ENCODE measurements at places on chromosomes 1 and 21.
A peak's percentile ranks its signal among the peaks of the same experiment; 100 is the strongest.

GRCh38 chr1:111961016-111961415, 28.5 kb downstream of the KCND3 start:
- DNase-seq, result no peak

DNA sequence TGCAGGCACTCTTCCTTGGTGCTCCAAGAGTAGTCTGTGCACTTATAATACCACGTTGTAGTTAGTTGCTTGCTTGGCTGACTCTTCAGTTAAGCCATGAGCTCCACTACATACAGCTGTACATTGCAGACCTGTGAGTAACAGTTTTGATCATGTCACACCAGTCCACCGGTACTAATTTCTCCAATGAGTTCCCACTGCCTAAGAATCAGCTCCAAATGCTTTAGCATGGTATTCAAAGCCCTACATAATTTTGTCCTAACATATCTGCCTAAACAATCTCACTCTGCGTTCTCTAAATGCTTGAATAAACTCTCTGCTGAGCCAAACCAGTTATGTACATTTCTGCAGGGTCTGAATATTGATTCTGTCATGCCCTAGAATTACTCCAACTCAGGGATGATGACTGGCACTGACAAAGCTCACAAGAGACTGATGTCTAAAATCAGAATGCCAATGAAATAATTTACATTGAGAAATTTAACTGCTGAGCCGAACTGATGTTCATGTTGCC, 200.7 kb downstream of the LHX8 start:
- DNase-seq, result no peak

DNA sequence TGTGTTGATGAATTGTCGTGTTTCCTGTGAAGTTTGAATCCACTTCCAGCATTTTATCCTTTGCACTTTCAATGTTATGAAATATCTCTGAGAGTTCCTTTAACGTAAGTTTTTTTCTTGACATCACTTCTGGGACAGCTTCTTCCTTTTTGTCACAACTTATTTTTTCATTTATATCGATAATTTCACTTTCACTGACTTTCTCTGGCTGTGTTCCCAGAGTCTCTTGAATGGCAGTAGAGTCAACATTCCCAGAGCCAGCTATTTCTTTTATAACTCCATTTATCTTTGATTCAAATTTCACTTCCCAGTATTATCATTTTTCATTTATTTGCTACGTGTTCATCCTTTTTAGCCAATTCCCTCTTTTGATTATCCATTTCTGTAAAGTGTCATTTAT, 256.5 kb downstream of the PAPPA2 start:
- no peak for DNase-seq

DNA sequence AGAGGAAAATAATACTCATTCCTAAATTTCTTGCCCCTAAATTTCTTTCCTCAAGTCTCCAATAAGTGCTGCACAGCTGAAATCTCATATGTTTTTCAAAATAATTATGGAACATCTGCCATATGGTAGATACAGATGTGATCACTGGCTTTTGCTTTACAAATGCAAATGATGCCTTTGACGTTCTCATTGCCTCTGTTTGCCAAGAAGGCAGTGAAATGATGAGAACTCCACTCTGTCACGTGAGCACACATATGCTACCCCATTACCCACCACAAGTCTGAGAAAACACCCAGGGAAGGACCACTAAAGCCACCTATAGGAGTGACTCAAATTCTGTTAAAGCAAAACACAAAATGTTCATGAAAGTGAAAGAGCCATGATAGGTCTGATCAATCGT, 43.9 kb downstream of the DSCAM start:
- DNase-seq, result no peak

DNA sequence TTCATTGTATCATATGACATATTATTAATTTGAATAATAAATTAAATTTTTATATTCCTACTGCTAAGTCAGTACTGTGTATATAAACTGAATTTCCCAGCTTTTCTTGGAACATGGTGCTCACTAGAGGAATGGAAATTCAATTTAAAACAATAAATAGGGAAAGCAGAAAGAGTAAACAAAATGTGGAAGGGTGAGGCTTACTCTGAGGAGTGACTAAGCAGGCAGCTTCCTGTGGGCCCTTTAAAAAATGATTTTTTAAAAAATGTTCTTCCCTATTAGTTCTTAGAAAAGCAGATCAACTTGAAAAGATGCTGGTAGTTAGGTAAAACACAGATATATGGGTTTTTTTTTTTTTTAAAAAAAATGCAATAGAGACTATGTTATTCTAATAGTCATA, 49.5 kb upstream of the S1PR1 start:
- DNase-seq, result peak; percentile 4

DNA sequence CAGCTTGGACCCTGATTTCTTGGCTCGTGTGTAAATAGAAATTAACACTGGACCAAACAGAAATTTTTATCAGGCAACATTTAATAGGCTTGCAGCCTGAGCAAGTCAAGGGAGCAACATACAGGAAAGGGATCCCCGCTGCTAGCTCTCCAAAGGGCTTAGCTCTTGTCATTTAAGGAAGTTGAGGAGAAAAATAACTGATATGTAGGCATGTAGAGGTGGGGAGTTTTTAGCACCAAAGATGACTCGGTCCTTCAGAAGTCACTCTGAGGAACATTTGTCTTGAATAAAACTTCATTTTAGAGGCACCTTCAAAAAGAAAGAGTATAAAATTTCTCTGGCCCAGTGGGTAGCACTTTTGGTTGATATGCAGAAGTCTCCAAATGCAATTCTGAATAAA, 27.1 kb downstream of the GBP2 start:
- no peak for DNase-seq

- no peak for DNase-seq
These were observed 98.0 kb upstream of the DNAH14 start for GRCh38 chr1:224831501-224831900.

- peak; percentile 86 for DNase-seq
These were observed at the start of gene AGO1 for GRCh38 chr1:35882945-35883634. AGO1 (plus strand) TSS chr1:35883209; CDS start chr1:35883422, 213 bp downstream.

DNA sequence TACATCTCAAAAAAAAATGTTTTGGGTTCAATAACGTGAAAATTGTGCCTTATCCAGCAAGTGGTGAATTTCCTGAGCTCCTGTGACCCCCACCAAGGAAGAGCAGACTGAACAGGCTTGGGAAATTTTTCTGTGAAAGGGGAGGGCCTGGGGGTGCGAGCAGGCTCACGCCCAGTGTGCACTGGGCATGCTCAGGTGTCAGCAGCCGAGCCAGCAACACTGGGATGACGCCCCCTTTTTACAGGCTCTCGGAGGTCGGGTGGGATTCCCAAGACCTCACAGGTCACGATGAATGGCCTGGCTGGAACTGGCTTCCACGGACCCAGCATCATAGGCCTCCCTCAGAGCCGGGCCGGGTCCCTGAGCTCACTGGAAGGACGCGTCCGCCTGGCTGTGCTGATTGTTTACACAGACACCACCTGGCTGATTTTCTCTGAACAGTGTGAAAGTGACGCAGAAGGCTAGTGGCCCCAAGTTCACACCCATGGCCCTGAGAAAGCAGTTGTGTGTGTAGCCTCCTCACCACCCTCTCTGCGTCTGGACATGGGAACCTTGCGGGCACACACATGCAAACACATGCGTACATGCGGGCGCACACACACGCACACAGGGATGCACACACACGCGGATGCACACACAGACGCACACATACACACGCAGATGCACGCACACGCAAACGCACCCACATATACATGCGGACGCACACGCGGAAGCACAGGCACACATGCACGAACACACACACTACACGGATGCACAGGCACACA, 9.2 kb downstream of the CSTB start:
- no peak for DNase-seq

DNA sequence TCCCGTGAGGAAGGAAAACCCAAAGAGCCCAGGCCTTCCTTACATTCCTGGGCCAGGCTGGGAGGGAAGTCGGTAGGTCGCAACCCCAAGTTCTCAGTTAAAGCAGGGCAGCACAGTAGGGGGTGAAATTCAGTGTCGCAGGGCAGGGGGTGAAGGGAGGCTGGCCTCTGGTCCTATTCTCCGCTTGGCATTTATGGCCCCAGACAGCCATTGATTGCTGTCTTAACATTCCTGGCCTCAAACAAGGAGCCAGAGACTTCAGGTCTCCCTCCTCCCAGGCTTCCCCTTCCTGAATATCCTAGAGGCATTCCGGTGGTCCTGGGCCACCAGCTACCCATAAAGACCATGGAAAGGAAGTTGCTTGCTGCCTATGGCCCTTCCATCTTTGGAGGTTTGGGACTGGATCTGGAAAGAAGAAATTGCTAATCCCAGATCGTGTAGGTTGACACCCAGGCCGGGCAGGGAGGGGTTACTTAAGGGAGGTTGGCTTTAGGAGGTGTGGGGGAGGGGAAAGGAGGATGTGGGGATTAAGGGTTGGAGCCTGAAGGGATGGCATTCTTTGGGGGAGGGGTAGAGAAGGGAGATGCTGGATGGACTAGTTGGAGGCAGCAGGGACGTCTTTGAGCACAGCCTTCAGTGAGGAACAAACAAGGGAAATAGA, 1.7 kb downstream of the LIN28A start:
- no peak for DNase-seq

DNA sequence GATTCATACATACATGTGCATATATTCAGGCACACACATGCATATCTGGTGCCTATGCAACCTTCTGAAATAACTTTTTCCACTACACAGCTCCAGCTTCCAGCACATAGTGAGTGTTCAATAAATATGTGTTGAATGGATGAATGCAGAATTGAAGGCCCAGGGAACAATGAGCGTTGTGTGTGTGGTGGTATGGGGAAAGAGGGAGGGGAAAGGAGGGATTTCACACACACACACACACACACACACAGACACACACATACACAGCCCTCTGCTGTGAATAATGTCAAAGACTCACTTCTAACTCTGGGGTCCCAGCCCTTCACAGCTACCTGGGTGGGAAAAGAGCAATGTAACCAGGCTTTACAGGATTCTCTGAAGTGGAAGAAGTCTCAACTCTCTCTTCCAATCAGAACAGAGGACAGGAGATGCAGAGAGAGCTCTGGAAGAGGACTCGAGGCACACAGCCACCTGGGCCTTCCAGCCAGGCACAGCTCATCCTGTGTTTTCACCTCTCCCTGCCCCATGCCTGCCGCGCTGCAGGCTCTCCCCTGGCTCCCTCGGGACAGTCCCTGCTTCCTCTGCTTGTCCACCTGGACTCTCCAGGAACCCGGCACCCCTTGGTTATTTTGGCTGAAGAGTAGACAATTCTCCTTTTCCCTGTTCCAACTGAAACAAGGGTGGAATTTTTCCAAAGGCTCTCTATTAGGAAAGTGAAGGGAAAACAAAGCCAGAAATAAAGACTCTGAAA, 5.4 kb upstream of the IGSF8 start:
- no peak for DNase-seq

- DNase-seq, result no peak
These were observed 41.8 kb downstream of the HS2ST1 start for GRCh38 chr1:86956221-86956620.

- no peak for DNase-seq
These were observed 22.4 kb downstream of the CAPZB start for GRCh38 chr1:19462781-19463503.

DNA sequence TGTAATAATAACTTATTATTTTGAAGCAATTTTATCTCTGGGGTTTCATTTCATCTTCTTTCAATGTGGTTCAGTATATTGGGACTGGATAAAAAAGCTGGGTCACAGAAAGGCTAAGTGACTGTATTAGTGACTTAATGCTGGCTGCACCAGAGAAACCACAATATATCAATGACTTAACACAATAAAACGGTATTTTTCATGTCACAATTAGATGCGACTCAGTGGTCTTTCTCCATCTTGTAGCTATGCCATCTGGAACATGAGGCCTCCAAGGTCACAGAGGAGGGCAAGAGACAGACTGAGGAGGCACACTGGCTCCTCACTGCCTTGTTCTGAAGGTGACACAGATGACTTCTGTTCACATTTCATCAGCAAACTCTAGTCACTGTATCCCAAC, 26.0 kb upstream of the KCNA3 start:
- DNase-seq, result no peak

GRCh38 chr1:17520473-17521319, 18.8 kb upstream of the ARHGEF10L start:
- DNase-seq, result no peak

DNA sequence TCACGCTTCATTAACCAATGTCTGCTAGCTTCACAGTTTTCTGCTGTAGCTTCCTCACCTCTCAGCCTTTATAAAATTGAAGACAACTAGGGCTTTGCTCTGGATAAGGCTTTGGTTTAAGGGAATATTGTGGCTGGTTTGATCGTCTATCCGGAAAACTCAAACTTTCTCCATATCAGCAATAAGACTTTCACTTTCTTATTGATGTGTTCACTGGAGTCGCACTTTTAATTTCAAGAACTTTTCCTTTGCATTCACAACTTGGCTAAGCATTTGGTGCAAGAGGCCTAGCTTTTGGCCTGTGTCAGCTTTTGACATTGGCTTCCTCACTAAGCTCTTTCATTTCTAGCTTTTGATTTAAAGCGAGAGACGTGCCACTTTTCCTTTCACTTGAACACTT, 12.9 kb downstream of the COA6 start:
- DNase-seq, result no peak

GRCh38 chr1:1234180-1234808, 2.3 kb downstream of the B3GALT6 start:
- no peak for DNase-seq

DNA sequence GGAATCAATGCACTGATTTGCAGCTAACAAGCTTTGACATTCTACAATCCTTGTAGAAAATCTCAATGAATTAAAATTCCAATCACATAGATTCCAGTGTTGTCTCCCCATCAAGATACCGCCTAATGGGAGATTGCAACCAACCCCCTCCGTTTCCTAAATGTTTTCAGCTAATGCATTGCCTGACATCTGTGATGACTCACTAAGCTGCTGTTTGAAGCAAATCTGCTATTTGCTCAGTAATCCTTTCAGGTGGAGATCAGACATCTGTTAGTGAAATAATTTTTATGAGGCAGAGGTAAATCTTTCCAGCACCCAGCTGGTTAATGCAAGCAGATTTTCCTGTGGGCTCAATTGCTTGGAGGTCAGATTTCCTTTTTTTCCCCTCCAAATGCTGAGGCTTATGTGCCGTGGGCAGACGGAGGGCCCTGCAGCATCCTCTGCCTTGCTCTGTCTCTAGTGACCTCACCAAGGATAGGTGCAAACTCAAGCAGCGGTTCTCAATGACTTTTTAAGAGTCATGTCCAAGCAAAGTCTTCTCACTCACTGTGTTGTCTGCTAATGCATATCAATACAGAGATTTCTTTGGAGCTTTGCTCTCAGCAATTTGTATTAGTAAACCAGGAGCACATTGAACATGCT, 91.1 kb upstream of the RAB3GAP2 start:
- DNase-seq, result no peak

- DNase-seq, result no peak
These were observed 7.7 kb downstream of the NENF start for GRCh38 chr1:212440419-212440818.

DNA sequence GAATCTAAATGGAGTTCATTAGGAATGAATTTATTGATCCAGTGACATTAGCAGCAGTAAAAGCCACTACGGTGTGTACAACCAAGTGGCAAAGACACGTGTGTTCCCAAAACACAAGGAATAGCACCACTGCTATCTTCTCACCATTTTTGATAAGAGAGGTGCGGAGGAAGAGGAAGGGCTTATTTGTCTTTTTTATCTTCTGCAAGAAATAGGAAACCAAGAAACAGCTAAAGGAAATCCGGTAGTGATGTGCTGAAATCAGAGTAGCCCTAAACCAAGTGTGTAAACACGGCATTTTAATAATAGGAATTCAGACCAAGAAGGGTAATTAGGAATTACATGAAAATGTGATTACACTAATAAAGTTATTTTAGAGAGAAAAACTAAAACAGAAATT, 9.1 kb upstream of the SCYL3 start:
- DNase-seq, result no peak
